ENCODE measurements at places on chromosomes 16 and 17.

DNA sequence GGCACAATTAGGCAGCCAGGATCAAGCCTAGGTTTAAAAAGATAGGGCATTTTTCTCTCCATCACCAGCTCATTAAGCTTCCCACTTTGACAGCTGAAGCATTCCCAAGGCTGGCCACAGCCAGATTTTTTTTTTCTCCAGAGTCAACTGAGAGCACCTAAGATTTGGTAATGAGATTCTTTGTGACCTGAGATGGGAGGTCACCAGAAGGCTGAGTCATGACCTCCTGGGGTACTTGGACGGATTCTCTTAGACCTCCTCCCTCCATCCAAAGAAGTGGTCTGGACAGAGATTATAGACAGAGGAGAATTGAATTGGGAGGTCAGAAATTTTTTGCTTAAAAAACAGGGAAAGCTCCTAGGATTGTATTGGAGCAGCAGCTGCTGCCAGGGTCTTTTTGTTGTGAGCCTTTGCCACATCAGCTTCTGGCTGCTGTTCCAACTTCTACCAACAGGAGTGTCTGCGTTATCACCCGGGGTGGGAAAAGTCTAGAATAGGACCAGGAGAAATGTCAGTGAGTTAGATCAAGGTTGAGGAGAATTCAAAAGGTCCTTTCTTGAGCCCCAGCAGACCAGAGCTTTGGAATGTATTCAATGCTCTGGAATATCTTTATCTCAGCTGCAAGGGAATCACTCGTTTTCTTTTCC lies 221.2 kb upstream of the N4BP1 start:
- no peak for DNase-seq

- no peak for DNase-seq
Measured at GRCh38 chr17:14107889-14108288, 38.6 kb downstream of the COX10 start.

GRCh38 chr17:71580220-71580619 lies 540.6 kb upstream of the SOX9 start:
- no peak for DNase-seq

GRCh38 chr16:2388139-2388874 lies 40.9 kb upstream of the CCNF start:
- DNase-seq = no peak

DNA sequence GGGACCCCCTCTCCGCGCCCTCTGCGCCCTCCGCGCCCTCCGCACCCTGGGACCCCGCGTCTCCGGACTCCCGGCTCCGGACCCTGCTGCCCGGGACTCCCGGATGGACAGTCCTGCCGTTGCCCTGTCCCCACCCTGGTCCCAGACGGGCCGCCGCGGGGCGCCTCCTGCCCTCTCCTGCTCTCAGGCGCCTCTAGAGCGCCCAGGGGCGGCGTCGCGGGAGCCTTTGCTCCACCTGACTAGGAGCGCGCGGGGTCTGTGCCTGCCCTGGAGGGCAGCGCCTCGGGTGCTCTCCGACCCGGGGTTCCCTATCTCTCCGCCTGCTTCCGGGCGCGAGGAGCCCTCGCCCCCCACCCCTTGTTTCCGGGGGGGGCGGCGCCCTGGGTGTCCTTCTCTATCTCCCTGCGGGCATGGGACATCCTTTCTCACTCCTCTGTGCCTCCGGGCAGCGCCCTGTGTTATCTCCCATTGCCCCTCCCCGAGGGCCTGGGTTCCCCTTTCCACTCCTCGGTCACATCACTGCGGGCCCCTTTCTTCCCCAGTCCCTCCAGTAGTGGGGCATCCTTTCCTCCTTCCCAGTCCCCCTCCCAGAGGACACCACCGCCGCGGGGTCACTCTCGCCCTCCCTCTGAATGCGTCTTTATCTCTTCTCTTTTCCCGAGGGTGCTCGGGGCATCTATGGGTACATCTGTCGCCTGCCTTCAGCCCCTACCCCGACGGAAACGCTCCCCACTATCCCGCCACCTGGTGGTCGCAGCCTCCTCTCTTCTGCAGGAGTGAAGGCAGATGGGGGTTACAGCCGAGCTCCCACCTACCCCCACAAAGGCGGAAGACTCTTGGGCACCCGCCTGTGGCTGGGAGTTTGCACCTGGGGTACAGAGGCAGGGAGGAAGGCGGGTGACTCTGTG lies 875 bp downstream of the PRKCB start:
- DNase-seq = no peak

GRCh38 chr17:57097832-57098421 lies 12.9 kb downstream of the AKAP1 start:
- peak; percentile 89 for DNase-seq

GRCh38 chr16:46972429-46973206 lies 856 bp downstream of the DNAJA2 start:
- DNase-seq = peak; percentile 21

- no peak for DNase-seq
Measured at GRCh38 chr17:73589363-73589980, 54.8 kb downstream of the SDK2 start.

GRCh38 chr16:19167710-19168370 lies at the start of gene SYT17:
Gene SYT17, plus strand, starts transcription at chr16:19168240. Its CDS starts 407 bp downstream, at chr16:19168647.
- peak; percentile 68 for DNase-seq

- DNase-seq = no peak
Measured at GRCh38 chr17:63475491-63476412, 1.1 kb upstream of the ACE start.

GRCh38 chr17:27299384-27300049 lies 5.6 kb downstream of the WSB1 start:
- no peak for DNase-seq

DNA sequence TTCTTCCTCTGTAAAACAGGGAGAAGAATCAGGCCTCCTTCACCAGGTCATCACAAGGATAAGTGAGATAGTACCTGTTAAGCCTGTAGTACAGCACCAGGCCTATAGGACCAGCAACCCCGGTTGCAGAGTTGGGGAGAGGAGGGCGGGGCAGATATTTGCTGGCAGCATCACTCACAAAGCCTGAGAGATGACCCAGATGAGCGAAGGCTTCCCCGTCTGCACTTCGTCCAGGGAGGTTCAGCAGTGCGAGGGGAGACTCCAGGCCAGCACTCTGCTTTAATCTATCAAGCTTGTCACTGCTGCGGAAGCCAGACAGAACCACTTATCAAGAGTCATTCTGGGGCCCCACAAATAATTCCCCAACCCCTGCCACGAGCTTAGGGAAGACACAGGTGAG lies 15.8 kb upstream of the RBBP6 start:
- DNase-seq = no peak

- no peak for DNase-seq
Measured at GRCh38 chr17:77228241-77228752, 87.5 kb downstream of the SEC14L1 start.

DNA sequence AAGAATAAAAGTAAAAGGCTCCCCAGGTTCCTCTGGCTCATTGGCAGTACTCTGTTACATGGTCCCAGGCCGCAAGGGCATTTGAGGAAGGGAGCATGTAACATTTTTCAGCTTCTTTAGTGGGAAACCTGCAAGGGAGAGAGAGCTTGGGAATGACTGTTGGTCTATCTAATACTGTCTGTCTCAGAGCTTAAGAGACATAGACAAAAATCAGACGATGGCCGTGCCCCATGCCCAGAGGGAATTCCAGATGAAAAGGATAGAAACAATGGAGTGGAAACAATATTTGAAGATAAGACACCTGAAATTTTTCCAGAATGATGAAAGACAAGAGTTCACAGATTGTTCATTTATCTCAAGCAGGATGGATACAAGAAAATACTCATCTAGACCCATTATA lies 48.1 kb upstream of the ADORA2B start:
- no peak for DNase-seq

- DNase-seq = no peak
Measured at GRCh38 chr17:39800540-39800939, 62.8 kb downstream of the GRB7 start.

GRCh38 chr16:61014869-61015268 lies 1021.4 kb downstream of the CDH8 start:
- DNase-seq = peak; percentile 4

DNA sequence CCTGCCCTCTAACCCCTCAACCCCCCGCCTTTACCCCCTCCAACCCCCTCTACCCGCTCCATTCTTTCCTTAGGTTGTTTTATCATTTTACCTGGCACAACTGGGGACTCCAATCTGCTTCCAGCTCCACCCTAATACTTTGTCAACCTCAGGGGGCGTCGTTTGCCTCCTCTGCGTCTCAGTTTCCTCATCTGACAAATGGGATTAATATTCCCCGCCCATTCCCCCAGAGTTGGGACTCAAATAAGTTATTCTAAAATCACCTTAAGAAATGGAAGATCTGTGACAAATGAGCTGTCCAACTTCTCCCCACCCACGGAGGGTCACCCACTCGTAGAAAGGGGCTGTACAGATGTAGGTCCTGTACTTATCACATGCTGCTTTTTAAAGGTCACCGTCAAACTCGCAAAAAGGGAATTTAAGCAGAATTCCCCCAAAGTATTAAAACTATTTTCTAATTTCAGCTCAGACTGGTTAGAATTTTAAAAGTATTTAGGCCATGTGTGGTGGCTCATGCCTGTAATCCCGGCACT lies 40.6 kb upstream of the CPNE2 start:
- no peak for DNase-seq

DNA sequence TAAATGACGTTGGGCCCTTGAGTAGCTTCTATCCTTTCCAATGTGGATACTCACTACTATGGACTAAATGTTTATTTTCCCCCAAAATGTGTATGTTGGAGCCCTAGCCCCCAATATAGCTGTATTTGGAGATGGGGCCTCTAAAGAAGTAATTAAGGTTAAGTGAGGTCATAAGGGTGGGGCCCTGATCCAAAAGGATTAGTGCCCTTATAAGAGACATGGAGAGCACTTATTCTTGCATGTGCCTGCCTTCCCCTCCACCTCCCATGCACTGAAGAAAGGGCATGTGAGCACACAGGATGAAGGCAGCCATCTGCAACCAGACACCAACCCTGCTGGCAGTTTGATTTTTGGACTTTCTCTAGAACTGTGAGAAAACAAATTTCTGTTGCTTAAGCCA lies 115.7 kb upstream of the MED13 start:
- DNase-seq = no peak

DNA sequence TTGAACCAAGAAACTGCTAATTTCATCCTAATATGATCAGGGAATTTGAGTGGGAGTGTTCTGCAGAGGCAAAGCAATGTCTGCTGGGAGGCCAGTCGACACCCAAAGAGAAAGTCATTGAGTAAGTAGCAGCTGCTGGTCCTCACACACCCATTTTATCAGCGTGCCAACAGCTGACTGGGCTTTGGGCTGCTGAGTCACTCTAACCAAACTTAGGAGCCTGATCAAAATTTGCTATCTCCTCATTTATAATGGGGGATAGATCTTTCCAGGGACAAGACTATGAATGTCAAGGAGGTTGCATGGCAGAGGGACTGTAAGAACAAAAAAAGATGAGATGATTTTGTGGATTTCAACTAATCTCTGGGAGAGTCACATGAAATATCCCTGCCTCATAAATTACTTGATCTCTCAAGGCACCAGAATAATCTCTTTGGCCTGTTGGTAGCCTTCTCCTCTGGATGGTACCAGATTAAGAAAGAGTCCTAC lies 32.9 kb downstream of the CPSF4L start:
- peak; percentile 86 for DNase-seq

Data from H4 (cell line).